ENCODE measurements at places on chromosomes 1 and 21.

GRCh38 chr1:54627196-54627595, 3.9 kb upstream of the FAM151A start:
- no peak for DNase-seq

DNA sequence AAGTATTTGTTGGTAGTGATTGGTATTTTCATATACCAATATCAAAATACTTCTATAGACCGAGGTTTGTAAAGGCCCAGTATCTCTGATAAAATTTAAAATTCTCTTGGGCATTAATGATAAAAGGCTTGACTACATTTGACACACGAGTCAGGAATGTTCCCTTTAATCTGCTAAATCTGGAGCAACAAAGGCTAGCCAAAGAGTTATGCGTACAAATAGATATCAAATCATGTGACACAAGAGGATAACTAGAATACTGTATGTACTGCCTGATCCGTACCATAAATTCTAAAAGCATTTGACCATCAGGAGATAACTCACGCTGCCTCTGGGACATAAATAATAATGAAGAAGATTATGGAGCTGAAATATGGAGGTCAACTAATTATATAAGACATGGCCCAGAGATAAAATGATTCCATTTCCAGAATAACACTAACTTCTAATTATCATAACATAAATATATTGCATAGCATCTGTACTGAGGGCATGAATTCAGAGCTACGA, 64.2 kb upstream of the SH3GLB1 start:
- peak; percentile 58 for DNase-seq

GRCh38 chr1:31072304-31072746, 6.8 kb upstream of the PUM1 start:
- DNase-seq, result no peak

GRCh38 chr1:31102501-31102950, 37.0 kb upstream of the PUM1 start:
- peak; percentile 81 for DNase-seq

DNA sequence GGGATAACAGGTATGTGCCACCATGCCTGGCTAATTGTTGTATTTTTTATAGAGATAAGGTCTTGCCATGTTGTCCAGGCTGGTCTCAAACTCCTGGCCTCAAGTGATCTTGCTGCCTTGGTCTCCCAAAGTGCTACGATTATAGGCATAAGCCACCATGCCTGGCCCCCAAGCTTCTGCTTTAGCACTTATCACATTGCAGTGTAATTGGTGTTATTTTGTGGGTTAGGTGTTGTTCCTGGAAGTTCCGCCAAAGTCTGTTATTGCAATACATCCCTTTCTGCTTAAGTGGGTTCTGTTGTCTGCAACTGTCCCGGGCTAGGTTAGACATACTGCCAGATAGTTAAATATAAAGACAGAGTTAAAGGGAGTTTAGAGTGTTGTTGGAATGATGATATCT, 3.4 kb downstream of the ZCCHC17 start:
- DNase-seq, result no peak

DNA sequence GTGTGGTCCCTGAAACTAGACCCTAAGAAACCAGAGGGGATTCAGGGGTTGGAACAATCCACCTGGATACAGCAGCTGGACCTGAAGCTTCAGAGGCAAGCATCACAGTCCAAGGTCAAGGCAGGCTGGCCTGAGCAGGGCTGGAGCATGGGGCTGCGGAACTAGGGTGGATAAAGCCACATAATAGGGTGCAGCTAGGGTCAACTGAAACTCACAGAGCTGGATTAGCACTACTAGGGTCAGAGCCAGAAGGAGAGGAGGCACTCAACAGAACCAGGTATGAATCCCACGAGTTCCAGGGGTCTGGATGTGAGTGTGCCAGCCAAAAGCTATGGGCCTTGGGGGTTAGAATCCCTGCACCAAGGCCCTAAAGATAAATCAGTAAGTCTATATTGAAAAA, 231.0 kb upstream of the KIAA0040 start:
- DNase-seq, result no peak

DNA sequence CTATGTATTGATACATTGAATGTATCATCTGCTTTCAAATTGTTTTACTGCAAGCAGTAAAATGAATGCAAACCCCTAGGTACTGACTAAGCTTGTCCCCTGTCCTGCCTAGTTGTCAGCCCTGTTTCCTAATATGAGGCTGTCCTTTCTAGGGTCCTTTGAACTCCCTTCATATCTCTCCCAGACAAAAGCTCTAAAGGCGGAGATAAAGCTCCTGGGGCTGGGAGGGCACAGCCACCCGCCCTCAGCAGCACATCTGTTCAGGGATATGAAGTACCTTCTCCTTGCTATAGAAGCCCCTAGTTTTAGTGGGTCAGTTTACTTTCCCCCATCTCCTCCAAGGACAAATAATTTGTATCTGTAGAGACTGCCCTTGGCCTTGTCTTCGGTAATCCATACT, 93.1 kb upstream of the ETS2 start:
- DNase-seq, result no peak

GRCh38 chr21:39686646-39687468, 58.1 kb upstream of the IGSF5 start:
- DNase-seq, result no peak

- DNase-seq, result peak; percentile 70
Measured at GRCh38 chr1:59699227-59699847, 115.4 kb upstream of the HOOK1 start.

DNA sequence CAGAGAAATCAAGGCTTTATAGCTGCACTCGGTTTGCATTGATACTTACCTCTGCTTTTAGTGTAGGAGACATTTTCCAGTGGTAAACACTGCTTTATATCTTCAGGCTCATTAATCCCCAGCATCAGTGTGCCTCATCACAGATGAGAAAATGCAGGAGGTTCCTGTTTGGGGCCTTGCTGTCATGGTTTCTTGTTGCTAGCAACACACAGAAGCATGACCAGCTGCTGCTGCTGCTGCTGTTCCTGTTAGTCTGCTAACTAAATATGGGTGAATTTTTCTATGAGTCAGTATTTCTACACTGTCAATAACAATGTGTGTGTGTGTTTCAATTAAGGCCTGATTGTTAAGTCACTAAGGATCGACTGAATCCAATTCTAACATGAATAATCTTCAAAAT, 85.8 kb upstream of the RGS1 start:
- peak; percentile 95 for DNase-seq

DNA sequence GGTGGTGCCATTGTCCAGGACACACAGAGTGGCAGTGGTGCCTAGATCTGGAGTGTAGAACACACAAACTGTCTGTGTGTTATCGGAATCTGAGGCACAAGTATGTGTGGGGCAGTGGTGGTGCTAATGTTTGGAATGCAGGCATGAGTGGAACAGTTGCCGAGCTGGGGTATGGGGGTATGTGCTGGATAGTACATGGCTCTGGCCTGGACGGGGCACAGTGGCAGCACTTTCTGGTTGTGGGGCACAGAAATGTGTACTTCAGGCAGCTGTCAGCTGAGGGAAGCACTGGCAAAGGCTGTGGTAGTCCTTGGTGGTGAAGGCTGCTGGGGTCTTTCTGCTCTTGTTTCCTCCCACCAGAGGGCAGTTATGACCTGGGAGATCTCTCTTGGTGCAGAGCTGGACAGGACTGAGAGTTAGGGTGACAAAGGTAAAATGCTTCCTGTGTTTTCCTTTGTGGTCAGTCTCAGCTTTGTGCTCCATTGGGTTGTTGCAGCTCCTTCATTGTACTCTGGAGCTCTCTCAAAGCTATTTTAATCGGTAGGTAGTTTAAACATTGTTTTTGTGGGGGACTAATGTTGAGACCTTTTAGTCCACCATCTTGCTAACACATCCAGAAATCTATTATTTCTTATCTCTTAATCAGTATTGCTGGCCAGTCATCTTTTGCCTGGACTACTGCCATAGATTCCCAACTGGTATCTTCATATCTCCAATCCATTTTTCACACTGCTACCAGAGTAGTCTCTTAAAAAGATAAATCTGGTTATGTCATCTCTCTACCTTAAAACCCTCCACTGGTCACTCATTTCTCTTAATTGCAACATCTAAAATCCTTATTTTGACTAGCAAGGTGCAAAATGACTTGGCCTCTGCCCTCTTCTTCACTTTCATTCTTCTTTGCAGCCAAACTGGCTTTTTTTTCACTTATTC, 83.9 kb upstream of the NBPF4 start:
- DNase-seq, result no peak

DNA sequence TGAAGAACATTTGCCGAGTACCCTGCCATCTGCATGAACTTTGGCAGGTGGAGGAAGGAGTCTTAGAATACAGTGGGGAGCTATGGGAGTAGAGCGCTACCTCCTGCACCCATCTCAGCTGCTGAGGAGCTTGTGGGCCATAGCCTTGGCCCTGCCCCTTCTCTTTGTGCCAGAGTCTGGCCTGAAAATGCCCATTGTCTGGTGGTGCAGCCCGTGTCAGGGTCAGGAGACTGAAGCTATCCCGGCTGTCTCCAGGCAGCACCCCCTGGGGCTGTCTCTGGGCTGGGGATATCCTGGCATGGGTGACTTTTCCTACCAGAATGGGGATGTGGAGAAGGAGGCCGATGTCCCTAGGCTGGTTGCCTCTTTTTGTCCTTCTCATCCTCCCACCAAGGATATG, 7.3 kb downstream of the IPO13 start:
- DNase-seq, result no peak

GRCh38 chr1:112982328-112982727, 26.3 kb upstream of the SLC16A1 start:
- no peak for DNase-seq
